ENCODE measurements at places on chromosomes 12 and 14.

GRCh38 chr12:95838125-95838524 lies 20.6 kb upstream of the SNRPF start:
- DNase-seq: no peak

GRCh38 chr12:28033538-28033915 lies 61.0 kb upstream of the PTHLH start:
- no peak for DNase-seq

GRCh38 chr12:4272424-4273272 lies 914 bp upstream of the CCND2 start:
- peak; percentile 88 for DNase-seq

GRCh38 chr12:53042607-53043454 lies 7.0 kb upstream of the TNS2 start:
- no peak for DNase-seq

DNA sequence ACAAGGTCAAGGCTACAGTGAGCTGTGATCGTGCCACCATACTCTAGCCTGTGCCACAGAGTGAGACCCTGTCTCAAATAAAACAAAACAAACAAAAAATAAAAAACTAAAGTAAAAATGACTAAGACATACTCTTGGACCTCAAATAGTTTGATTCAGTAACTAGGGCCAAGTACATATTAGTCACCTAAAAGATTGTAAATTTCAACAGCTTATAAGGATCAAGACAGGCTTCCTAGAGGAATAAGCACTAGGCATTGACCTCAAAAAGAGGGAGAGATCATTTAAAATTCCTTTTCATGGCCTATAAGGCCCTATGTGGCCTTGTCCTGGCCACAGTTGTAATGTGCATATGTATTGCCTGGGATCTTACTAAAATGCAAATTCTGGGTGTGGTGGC lies 46.0 kb upstream of the CHST11 start:
- DNase-seq: no peak

DNA sequence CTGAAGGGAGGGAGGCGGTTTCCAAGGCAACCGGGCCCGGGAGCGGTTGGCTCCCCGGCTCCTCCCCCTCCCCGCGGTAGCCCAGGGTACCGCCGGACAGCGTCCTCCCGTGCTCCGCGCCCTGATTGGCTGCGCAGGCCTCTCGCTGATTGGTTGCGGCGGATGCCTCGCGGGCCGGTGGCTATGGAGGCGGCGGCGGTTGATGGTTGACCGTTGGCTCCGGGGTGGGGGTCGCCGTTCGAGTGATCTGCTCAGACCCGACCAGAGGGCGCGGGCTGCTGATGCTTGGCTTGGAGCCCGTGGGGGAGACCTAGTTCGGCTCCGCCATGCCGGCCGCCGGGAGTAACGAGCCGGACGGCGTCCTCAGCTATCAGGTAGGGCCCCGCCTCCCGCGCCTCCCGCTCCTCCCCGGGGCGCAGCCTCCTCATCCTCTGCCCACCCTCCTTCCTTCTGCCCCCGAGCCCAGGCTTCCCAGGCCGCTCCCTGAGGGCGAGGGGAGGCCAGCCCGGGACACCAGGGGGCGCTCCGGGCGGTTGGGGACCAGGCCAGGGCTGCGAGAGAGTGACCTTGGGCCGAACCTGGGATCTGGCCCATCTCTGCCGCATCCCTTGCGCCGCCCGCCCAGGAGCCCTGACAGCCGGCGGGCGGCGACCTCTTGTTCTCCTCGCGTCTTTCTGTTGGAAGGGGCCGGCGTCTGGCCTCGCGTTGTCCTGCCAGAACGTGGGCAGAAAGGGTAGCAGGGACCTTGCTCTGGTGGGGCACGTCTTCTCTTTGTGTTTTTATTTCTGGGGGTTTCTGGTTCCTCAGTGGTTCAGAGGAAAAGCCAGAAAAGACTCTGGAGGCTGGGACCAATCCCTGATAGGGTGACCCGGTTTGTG lies at the start of gene SLC4A8:
Gene SLC4A8, plus strand, starts transcription at position 170 of the 878 bp plus-strand sequence. Its CDS starts 157 bp downstream, at position 327.
- DNase-seq: peak; percentile 89

DNA sequence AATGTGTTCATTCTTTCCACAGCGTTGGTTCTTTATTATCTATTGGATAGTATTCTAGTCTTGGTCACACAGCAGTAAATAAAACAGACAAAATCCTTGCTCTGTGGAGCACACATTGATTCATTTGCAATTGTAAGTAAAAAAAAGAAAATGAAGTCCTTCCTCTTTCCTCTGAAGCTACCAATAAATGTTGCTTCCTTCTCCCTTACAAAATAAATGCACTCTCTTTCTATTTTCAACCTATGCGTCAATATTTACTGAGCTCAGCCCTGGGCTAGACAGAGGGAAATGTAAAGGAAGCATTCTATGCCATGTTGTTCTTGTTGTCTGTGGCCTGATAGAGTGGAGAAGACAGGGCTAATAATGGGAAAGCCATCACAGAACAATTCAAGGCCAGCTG lies 2.9 kb downstream of the ABHD12B start:
- no peak for DNase-seq

- no peak for DNase-seq
These were observed 13.9 kb upstream of the STAB2 start for GRCh38 chr12:103573185-103573584.

GRCh38 chr12:58774731-58775130 lies 145.6 kb downstream of the LRIG3 start:
- DNase-seq: no peak

DNA sequence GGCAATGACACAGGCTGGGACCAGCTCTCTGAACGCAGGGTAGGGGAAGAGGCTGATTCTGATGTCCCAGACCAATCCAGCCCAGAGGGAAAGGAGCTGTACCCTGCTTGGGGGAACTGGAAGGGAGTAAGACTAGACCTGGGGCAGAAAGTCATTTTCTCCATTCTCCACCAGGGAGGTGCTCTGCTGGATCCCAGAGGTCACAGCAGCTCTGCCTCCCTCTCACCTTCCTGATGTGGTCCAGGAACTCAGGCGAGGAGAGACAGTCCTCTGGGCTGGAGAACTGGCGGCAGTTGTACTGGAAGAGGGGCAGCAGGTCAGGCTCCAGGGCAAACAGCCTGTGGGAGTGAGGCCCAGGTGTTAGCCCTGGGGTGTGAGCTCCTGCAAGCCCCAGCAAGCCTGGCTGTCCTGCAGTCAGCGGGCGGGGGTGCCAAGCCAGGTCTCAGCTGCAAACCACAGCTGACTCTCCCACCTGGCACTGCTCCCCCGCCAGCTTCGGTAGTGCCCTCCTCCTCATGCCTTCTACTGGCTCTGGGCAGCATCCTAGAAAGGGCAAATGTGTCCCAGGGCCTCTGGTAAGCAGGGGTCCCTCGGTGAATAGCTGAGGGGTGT lies 1.9 kb downstream of the NGB start:
- DNase-seq: no peak

GRCh38 chr14:29518335-29518734 lies 409.3 kb downstream of the PRKD1 start:
- no peak for DNase-seq

DNA sequence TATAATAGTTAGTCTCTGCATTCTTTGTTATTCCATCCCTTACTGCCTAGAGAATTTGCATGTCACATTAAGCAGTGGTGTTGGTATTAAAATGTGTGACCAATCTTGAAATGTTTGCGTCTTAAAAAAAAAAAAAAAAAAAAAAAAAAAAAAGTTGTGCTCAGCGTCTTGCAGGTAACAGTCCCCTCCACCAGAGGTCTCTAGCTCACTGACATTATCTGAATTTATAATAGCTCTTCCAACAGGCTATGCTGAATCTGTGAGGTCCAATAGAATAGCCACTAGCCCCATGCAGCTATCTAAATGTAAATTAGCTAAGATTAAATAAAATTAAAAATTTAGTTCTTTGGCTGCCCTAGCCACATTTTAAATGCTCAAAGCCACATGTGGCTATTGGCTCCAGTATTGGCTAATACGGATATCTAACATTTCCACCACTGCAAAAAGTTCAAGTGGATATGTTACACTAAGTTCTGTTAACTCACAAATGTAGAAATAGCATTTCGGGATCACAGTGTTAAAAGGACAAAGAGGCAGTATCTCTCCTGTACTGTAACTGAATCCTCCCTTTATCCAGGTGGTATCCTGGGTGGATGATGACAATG lies 28.7 kb downstream of the NKX2-8 start:
- peak; percentile 27 for DNase-seq

- peak; percentile 42 for DNase-seq
These were observed 6.3 kb downstream of the RNF10 start for GRCh38 chr12:120540445-120540844.

GRCh38 chr14:76827696-76828296 lies 1.6 kb downstream of the LRRC74A start:
- no peak for DNase-seq

DNA sequence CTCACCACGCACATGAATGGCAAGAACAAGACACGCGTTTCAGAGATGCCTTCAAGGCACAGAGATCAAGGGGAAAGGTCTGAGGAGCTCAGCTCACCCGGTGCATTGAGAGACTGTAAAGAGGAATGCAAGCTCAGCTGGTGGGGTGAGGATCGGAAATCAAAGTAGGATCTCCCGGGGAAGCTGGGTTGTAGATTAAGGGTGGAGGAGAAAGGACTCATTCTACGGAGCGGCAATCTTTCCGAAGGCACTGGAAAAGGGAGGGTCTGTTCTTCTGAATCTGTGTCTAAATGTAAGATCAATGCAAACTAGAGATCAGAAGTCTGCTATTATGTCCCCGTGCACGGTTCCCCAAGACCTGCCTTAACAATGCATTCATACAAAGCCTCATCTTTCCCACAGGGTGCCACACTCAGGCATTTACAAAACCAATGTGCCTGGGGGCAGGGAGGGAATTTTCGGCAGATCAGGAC lies 41.6 kb upstream of the PYGL start:
- DNase-seq: no peak

DNA sequence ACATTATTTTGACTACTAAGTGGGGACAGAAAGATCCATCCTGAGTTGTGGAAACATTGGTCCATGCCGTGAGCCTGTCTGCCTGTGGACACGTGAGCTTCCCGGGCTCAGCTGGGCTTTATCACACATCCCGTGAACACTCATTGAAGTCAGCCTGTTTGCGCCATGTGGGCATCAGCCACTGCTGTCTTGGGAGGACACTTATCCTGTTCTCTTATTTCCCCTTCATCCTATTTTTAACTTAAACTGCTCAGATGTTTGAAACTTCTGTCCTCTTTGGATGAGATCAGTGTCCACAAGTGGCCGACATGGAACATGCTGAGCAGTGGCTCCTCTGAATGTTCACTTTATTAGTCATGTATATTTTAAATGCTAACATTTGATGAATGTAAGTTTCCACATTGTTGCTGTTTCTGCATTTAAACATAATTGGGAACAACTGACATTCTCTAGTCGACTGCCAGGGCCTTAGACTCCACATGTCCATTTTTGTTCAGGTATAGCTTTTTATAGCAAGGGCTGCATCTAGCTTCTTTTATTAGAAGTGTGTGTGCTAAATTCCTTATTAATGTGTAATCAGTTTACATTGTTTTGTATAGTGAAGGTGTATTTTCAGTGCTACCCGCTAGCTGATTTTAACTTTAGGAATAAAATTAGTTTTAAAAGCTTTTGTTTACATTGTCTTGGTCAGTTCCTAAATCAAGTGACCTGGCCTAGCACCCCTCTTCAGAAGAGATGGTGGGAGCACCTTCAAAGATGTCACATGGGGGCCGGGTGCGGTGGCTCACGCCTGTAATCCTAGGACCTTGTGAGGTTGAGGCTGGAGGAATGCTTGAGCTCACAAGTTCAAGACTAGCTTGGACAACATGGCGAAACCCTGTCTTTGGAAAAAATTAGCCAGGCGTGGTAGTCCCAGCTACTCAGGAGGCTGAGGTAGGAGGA lies 24.0 kb downstream of the RNF34 start:
- DNase-seq: no peak

All from activated CD4-positive, alpha-beta T cell treated with anti-CD3 and anti-CD28 coated beads, Interleukin-2, Interleukin-6, amounts not matched to agents 100 ng/mL and 50 ng/mL, durations not matched to agents 16 hours and 8 hours (primary cell).